ENCODE measurements at places on chromosomes 16 and 17.

DNA sequence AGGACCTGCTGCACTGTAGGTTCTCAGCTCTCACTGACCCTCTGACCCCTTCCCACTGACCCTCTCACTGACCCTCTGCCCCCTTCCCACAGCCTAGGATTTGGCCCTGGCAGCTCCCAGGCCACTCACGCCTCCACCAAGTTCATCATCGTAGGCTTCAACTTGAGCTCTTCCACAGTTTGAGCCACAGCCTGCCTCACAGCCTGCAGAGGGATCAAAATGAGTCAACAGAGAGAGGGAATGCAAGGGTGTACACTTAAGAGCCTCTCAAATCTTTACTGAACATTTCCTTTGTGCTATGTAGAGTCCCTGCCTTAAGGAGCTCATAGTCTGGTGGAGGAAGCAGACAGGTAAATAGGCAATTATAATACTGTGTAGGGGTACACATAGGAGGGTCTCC, 12.1 kb downstream of the HEATR9 start:
- DNase-seq: no peak

DNA sequence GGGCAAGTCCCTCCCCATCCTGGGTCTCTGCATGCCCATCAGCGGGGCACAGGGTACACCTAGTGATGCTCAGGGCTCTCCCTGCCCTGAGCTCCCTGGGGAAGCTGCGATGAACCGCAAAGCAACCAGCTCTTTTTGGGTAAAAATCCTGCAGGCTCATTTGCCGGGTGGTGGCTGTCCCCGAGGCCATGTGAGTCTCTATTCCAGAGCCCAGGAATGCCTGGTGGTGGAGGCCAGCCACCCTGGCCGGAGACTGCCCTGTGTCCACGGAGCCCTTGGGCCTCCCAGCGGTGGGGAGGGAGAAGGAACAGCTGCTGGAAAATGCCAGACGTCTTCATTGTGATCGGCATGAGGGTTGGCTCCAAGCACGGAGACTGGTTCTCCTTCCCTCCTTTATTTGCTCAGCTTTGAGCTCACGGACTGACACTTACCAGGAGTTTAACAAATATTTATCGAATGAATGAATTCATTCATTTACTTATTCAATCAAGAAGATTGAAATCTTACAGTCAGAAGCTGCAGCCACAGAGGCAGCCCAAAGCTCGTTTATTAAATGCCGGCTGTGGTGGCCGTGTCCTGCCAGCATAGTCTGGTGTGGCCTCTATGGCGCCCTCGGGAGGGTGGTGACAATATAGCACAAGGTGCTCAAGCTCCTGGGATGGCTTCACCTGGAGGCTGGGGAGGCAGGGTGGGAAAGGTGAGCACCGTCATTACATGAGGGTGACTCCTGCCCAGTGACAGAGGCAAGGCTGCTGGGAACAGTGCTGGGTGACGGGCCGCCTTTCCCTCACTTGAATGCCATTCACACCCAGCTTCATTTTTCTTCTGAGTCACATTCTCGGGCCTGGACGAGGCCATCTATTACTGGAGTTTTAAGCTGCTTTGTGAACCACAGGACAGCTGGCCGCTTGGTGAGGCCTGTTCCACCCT, 31.1 kb upstream of the JPH3 start:
- DNase-seq: no peak

DNA sequence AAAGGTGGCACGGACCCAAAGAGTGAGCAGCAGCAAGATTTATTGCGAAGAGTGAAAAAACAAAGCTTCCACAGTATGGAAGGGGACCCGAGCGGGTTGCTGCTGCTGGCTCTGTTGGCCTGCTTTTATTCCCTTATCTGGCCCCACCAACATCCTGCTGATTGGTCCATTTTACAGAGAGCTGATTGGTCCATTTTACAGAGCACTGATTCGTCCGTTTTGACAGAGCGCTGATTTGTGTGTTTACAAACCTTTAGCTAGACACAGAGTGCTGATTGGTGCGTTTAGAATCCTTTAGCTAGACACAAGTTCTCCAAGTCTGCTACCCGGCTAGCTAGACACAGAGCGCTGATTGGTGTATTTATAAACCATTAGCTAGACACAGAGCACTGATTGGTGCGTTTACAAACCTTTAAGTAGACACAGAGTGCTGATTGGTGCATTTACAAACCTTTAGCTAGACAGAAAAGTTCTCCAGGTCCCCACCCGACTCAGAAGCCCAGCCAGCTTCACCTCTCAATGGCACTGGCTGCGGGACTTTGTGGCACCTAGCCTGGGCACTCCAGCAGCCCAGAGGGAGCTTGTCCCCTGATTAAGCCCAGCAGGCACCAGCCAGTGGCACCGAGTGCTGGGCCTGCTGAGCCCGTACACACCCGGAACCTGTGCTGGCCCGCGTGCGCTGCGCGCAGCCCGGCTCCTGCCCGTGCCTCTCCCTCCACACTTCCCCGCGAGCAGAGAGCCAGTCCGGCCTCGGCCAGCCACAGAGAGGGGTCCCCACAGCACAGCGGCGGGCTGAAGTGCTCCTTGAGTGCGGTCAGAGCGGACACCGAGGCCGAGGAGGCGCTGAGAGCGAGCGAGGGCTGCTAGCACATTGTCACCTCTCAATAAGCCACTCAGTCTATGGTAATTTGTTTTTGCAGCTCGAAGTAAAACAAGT, 15.1 kb downstream of the IGSF6 start:
- DNase-seq: no peak

- DNase-seq: no peak
These were observed 266.2 kb upstream of the FOXF1 start for GRCh38 chr16:86244158-86244557.

GRCh38 chr17:43946781-43947180, 4.5 kb upstream of the PPY start:
- no peak for DNase-seq

- no peak for DNase-seq
These were observed 54.1 kb upstream of the NFAT5 start for GRCh38 chr16:69511651-69512050.

DNA sequence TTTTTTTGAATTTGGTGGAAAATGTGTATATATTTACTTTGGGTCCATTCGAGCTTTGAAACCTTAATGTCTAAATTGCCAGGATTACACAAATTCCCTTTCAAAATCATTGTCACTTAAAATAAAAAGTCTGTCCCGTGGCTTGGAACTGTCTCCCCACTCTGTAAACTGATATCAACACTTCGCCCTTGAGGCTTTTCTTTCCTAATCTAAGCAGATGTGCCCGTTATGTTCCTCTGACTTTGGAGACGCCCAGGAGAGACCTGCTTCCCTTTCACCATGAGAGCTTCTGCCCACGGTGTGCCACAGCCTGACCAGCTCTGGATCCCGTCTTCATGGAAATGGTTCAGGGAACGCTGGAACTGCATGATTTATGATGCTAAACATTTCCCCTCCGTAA, 151.3 kb downstream of the C16orf95 start:
- no peak for DNase-seq

- no peak for DNase-seq
These were observed 14.7 kb downstream of the GSPT1 start for GRCh38 chr16:11901091-11901490.

- DNase-seq: no peak
These were observed 278.9 kb downstream of the SEC14L1 start for GRCh38 chr17:77419547-77420094.

- no peak for DNase-seq
These were observed 25.6 kb downstream of the C16orf90 start for GRCh38 chr16:3469736-3470135.

GRCh38 chr17:82201498-82201910, 11.1 kb downstream of the CCDC57 start:
- DNase-seq: no peak

- no peak for DNase-seq
These were observed 380.6 kb downstream of the RBFOX1 start for GRCh38 chr16:7713244-7713643.

DNA sequence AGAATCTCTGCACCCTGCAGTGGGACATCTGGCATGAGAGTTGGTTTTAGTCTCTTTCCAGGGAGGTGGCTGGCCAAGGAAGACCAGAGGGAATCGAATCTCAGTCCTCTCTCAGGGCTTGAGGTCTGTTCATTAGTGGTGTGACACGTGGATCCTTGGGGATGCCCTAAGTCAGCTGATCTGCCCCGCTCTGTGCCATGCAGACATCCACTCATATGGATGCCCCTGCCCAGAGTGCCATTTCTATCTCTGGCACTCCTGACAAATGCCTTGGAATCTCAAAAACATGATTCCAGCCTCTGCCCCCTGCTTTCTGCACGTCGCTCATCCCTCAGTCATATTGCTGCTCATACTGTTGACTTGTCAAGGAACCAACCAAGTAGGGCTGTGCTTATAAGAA, 38.8 kb downstream of the WSCD1 start:
- DNase-seq: no peak

DNA sequence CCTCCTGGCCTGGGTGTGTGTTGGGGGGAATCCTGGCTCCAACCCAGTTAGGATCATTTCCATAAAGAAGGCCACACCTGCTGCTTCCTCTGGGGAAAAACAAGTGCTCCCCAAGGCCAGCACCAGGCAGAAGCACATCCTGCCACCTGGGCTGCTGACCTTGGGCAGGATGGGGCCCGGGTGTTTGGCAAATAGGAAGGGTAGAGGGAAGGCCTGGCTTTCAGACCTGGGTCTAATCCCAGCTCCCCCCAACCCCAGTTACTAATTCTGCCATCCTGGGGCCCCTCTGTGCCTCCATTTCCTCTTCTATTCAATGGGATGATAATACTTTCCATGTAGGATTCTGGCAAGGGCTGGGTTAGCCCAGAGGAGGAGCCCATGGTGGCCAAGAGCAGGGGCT, 3.0 kb upstream of the NLRC5 start:
- DNase-seq: no peak

- DNase-seq: no peak
These were observed 587 bp downstream of the HS3ST4 start for GRCh38 chr16:25692351-25692741.

- DNase-seq: no peak
These were observed 13.2 kb downstream of the CLUAP1 start for GRCh38 chr16:3513892-3514583.

DNA sequence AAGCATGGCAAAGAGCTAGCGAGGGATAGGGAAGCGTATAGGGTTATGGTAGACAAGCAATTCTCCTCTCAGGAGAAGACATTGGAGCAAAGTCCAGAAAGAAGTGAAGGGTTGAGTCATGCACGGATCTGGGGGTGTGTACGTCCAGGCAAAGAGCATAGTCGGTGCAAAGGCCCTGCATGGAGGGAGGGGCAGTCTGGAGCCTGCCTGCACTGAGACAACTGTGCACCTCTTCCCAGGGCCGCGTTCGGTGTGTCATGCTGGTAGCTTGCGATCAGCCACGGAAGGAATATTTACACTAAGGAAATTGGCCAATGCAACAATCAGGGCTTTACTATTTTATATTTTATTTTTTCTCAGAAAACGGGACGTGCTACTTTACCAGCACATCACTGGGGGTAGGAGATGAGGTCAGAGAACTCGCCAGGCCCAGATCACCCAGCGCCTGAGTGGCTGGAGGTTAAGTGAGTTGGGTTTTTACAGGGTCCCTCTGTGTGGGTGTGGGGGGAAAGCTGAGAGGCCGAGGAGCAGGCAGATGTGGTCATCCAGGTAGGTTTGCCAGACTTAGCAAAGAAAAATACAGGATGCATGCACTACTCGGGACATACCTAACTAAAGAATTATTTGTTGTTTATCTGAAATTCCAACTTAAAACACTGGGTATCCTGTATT, 6.7 kb upstream of the B9D1 start:
- no peak for DNase-seq

DNA sequence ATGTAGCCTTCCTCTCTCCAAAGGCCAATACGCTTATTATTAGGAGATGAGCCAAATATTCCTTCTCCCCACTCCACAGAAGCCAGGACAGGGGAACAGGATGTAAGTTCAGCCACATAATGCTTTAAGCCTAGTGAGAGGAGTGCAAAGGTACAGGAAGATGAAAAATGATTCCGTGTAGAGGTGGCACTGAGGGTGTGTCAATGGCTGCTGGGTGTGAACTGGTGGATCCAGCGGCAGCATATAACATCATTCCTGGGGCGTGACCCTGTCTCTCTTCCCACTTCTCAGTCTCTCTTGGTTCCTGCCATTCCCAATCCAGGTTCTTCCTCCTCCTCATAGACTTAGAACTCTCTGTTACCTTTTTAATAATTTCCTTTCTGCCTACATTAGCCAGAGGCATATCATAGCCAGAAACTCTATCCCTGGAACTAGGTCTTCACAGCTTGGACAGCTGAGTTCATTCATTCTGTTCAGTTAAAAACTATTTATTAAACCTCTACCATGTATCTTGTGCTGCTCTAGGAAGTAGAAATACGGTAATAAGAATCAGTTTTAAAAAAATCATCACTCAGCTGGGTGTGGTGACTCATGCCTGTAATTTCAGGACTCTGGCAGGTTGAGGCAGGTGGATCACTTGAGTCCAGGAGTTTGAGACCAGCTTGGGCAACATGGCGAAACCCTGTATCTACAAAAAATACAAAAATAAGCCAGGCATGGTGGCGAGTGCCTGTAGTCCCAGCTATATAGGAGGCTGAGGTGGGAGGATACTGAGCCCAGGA, 58.0 kb upstream of the FAM20A start:
- no peak for DNase-seq

DNA sequence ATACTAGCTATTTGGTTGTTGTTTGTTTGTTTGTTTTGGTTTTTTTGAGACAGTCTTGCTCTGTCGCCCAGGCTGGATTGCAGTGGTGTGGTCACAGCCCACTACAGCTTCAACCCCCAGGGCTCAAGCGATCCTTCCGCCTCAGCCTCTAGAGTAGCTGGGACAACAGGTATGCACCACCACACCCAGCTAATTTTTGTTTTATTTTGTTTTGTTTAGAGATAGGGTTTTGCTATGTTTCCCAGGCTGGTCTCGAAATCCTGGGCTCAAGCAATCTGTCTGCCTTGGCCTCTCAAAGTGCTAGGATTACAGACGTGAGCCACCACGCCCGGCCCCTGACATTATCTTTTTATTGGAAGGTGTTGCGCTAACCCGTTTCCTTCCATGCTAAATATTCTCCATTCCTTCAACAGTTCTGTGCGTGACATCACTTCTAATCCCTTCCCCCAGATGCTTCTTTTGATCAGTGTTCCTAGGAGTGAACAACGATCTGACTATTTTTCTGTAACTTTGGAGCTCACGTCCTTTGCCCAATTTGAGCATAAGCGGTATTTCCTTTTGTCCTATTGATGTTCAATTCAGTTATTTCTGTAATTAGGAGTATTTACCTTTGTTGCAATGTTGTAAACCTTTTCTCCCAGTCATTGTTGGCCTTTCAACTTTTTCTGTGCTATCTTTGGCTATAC, 30.2 kb upstream of the EMP2 start:
- DNase-seq: no peak
